ENCODE measurements at places on chromosomes 7 and 10.

GRCh38 chr7:12090757-12091221 is 120.3 kb upstream of the TMEM106B start:
- DNase-seq, result no peak

- DNase-seq, result no peak
These were observed 666 bp upstream of the MAP3K8 start for GRCh38 chr10:30433306-30433729.

GRCh38 chr10:23204773-23205172 is 12.7 kb downstream of the PTF1A start:
- no peak for DNase-seq

DNA sequence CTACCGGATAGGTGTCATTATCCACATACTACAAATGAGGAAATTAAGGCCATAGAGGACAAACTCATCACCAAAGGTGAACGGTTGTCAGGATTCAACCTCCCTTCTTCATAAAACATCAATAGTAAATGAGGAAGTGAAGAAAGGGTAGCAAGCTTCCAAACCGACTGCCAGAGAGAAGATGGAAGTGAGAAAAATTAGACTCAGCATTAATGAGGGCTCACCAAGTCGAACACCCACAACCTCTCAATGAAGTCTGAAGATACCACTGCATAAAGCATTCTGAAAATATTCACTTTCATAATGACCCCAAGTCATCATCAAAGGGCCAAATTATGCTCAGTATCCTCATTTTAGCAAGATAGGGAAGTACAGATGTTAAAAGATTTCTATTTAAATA is 29.6 kb downstream of the ABCB4 start:
- no peak for DNase-seq

DNA sequence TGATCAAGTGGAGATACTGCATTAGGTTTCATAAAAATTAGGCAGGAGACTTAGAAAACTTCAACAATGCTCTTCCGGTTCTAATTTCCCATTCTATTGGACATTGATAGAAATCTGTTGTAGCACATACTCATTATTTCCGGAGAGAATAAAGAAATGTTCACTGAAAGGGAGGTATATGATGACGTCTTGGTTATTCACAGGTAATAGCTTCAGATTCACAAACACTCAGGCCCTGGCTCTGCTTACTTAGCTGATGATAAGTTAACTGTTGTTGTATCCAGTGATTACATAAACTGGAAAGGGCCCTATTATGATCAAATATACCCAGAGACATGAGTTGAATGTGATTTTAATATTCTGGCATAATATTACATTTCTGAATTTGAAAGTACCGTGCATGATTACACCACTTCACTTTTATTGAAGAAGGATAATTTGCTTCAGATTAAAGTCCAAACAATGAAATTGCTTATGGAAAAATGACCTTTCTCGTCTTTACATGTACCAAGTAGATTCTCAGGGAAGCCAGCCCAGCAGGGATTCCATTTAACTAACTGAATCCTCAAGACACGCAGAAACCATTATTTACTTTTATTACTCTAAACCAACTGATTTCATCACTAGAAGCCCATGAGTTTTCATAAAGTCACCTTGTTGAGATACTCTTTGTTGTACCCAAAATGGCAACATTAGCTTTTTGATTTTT is 288.0 kb upstream of the PITRM1 start:
- no peak for DNase-seq

DNA sequence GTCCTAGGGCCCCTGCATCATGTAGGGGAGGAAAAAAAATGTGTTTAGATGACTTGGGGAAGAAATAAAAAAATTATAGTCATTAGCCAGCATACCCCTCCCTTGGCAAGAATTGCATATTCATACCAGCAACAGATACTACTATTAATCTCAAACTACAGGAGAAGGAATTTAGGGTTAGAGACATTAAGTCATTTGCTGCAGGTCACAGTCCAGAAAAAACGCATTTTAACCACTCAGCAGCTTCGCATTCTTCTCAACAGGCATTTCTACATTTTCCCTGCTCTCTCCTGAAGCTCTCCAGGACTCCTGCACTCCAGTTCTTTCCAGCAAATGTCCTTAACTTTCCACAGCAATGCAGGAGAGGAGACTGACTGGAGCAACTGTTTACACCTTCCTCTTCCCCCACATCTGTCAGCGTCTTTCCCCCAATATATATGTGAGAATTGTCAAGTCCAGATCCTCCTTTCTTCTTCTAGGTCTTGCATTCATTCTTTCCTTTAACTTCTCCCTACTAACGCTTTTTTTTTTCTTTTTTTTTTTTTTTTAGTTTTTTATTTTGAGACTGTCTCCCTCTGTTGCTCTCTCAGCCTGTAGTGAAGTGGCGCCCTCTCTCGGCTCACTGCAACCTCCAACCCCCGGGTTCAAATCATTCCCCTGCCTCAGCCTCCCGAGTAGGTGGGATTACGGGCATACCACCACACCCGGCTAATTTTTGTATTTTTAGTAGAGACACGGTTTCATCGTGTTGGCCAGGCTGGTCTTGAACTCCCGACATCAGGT is 35.6 kb downstream of the PRPS1L1 start:
- DNase-seq, result no peak
